ENCODE measurements at places on chromosomes 7 and 10.

DNA sequence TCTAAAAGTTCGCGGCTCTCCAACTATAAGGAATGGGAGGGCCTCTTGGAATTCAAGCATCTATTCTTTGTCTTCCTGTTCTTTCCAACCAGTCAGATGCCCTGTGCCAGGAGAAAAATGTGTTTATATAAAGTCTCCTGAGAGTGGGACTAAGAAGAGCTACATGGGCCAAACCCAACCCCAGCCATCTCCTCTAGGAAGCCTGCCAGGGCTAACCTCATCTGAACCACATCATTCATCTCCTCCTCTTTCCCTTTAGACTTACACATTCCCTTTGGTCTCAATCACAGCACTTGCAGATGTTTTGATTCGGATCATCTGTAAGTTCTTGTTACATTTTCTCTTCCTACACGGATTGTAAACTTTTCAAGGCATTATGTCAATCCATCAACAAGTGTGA, 62.6 kb downstream of the DOCK4 start:
- DNase-seq = no peak

DNA sequence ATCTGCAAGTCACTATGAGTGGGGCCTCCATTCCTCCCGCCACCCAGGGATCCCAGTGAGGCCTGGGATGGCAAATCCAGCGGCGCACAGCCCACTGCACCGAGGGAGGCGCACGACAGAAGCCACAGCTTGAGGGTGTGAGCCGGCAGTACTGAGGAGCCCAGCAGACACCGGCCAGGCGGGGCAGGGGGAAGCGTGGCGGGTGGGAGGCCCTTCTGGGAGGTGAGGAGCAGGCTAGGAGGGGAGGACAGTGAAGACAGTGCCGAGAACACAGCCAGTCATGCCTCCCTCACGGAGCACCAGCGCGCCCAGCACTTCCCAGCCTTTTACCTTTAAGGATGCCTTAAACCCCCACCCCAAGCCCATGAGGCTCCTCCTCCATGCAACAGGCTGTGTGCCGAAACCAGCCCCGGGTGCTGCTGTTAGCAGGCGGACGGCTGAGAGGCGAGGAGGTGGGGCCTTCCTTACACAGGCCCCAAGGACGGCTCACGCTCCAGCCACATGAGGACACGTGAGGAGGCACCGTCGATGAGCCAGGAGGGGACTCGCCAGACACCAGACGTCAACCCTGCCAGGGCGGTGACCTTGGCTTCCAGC, 258.5 kb downstream of the PTPRN2 start:
- no peak for DNase-seq

GRCh38 chr7:107543338-107543993, 20.3 kb downstream of the COG5 start:
- DNase-seq = no peak

DNA sequence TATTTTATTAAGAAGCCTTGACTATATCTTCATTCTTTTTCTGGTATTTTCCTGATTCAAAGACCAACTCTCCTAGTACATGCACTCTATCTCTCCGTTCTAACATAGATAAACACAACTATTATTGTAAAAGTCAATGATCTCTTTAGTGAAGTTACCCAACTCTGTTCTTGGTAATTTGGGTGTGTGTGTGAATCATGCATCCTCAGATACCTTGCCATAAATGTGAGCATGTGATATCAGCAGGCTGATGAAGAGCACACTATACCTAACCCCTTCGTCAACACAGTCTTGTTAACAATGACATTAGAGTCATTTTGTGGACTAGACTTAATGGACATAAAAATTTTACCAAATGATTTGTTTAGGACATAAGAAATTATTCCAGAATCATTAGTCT, 1122.1 kb downstream of the XPNPEP1 start:
- DNase-seq = no peak

GRCh38 chr7:71912476-71912875, 499.7 kb downstream of the CALN1 start:
- no peak for DNase-seq

DNA sequence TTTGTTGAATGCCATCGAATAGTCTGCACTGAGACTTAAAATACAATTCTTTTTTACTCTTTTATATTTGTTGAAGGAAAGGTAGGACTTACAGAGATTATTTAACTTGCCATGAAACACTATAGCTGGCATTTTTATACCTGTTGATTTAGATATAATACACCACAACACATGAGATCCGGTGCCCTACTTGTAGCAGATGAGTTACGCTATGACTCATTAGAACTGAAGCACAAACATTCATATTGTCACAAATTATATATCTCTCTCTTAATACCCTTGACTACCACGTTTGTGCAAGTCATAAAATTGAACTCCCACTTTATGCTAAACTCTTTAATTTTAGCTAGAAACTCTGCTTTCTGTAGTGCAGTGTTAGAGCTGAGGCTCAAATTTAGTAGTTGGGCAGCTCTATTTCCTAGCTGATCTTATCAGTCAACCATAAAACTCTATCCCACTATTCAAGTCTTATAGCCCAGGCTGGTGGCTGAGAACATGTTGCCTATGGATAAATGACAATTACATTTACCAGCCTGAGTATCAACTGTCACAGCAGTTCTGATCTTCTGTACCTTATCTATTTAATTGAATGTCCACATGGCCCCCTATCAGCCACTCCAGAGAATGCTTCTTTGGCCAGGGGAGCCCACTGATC, 137.4 kb upstream of the SEMA3D start:
- DNase-seq = no peak
